ENCODE measurements at places on chromosomes 7 and 10.

- no peak for DNase-seq
Measured at GRCh38 chr10:108086502-108086901, 922.0 kb upstream of the SORCS1 start.

GRCh38 chr10:79295563-79295962 lies 51.7 kb upstream of the PPIF start:
- no peak for DNase-seq

DNA sequence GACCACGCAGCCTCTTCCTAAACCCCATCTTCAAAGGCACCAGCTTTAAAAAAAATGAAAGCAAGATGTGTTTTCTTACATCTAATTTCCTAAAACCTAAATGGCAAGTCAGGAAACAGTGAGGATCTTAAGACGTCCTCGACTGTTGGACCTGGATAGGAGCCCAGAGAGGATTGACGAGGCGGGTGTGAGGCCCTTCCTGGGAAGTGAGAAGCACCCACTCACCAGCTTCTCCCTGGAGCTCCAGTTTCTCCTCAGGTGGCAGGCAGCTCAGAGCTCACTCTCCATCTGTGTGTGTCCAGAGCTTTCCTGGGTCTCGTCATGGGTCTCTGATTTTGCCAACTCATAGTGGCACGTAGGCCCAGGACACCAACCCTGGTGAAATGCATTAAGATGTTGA lies 614.0 kb upstream of the AUTS2 start:
- DNase-seq: no peak

- no peak for DNase-seq
Measured at GRCh38 chr10:32190890-32191491, 134.8 kb upstream of the KIF5B start.

DNA sequence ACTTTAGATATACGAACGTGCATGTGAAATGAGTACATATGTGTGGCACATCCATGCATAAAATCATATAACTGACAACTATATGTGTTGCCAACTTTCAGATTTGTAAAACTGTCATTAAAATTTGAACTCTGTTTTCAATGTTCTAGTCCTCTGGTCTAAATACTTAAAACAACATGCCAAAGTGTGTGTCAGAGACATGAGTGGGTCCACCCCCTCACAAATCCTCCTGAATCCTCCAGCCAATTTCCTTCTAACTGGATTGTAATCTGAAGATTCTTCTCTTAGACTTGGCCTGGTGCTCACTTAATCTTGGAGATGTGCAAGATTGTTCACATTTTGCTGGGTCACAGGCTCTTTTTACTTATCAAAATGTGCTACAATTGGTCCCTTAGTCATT lies 184.1 kb downstream of the RELN start:
- DNase-seq: no peak

- DNase-seq: no peak
Measured at GRCh38 chr10:119742947-119743648, 17.2 kb downstream of the INPP5F start.

DNA sequence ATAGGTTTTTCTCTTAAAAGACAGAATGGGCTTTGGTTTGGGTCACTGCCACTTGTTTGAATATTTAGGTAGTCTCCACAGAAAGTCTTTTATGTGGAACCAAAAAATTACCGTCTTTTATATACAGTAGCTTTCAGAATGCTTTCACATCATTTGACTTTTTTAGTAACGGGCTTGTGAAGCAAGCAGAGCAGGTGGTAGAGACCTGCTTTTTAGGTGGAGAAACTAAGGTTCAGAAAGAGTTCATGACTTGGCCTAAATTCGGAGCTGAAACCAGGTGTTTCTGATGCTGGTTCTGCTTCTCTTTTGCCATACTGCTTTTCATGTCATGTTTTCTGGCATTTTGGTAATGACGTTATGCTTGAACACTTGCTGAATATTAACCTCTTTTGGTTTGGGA lies 36.3 kb downstream of the GARS1 start:
- DNase-seq: no peak
